ENCODE measurements at places on chromosomes 1 and 21. TPM values are rescaled to one million over a fixed set of nuclear protein-coding genes. Genes with fewer than 3 reads are reported as not detected.

- H3K27me3 ChIP-seq: no peaks in the 10 kb centered on the region
- peak overlapping the region; percentile 97 for H3K27ac ChIP-seq
- peaks cover 6% of the 10 kb centered on the region for H3K4me1 ChIP-seq
- H3K36me3 ChIP-seq: no peaks in the 10 kb centered on the region
Observed at GRCh38 chr1:109214695-109215623, 1.2 kb downstream of the SARS1 start.

CLDN8 gene
- 2.3 TPM for total RNA-seq

CELA3B gene
- 6.7 TPM for total RNA-seq

SYT14 gene
- not detected for total RNA-seq

DYRK3 gene
- 13.0 TPM for total RNA-seq

DNA sequence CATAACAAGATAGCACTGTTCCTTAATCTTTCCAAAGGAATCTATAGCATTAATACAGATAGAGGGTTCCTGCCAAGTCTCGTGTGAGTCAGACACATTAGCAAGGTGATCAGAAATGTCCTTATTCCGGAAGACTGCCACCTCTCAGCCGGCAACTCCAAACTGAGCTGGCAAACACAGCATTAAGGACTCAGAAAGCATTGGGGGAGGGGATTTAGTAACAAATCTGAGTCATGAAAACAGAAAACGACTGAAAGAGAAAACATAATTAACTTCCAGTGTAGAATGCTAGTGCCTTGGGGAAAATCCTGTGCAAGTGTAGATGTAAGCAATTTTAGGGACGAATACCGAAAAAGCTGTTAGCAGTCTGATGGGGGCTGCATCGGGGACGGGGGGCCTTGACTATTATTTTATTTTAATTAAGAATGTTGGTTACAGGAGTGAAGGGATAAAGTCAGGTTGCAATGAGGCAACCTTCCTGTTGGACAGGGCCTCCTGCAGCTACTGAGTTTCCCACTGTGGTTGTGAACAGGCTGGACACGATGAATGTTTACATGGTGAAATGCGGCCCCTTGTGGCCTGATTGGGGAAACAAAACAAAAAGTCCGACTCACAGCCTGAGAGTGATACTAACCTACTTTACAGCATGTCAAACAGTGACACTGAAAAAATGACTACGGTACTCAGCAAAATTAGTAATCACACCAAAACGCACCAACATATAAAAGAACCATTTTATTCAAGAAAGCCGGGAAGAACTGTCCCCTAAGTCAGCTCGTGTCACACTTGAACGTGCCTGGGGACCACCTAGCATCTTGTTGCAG is 20.7 kb downstream of the MIS18A start:
- H3K4me1 ChIP-seq: no peaks in the 10 kb centered on the region
- no peaks in the 10 kb centered on the region for H3K36me3 ChIP-seq
- H3K4me3 ChIP-seq: no peak overlapping the region
- no peak overlapping the region for H3K27ac ChIP-seq
- peak; percentile 92 for DNase-seq

Measured in lung (tissue), 17 donors.